ENCODE measurements at places on chromosomes 4 and X. TPM values are rescaled to one million over a fixed set of nuclear protein-coding genes. Genes with fewer than 3 reads are reported as not detected.

Gene TAF7L
- total RNA-seq, result 0.05 TPM

Gene USP26
- total RNA-seq, result not detected

Gene LONRF3
- 1.7 TPM for total RNA-seq

Gene IQCM
- not detected for total RNA-seq

Gene KCTD8
- total RNA-seq, result not detected

Gene CSAG2
- total RNA-seq, result not detected

Gene CNKSR2
- 2.2 TPM for total RNA-seq

Gene PABPC1L2B
- not detected for total RNA-seq

Gene LIMCH1
- 55.2 TPM for total RNA-seq

Gene SHROOM4
- total RNA-seq, result not detected

Gene AWAT2
- not detected for total RNA-seq

Gene ADAM29
- total RNA-seq, result not detected

Gene RTL9
- 0.15 TPM for total RNA-seq

Gene FGF13
- not detected for total RNA-seq

Gene S100P
- total RNA-seq, result 90.8 TPM

Gene TBX22
- total RNA-seq, result not detected

Gene SERPINA7
- total RNA-seq, result not detected

Gene TLR1
- total RNA-seq, result 0.14 TPM

Gene SPANXB1
- 1.8 TPM for total RNA-seq

Gene PABPC5
- total RNA-seq, result not detected

Gene PRMT9
- 3.0 TPM for total RNA-seq

Gene HAND2
- 0.55 TPM for total RNA-seq

Gene KLF8
- 0.03 TPM for total RNA-seq

Gene DGKK
- not detected for total RNA-seq

Gene COPS4
- total RNA-seq, result 35.9 TPM

Gene EFHC2
- 0.36 TPM for total RNA-seq

Gene TMSB15A
- total RNA-seq, result 0.69 TPM

Gene ARHGEF9
- total RNA-seq, result 6.0 TPM

Gene CXCL1
- 4.3 TPM for total RNA-seq
